Midbrain (tissue), 1 donor: ENCODE measurements at places on chromosomes 12 and 14.

DNA sequence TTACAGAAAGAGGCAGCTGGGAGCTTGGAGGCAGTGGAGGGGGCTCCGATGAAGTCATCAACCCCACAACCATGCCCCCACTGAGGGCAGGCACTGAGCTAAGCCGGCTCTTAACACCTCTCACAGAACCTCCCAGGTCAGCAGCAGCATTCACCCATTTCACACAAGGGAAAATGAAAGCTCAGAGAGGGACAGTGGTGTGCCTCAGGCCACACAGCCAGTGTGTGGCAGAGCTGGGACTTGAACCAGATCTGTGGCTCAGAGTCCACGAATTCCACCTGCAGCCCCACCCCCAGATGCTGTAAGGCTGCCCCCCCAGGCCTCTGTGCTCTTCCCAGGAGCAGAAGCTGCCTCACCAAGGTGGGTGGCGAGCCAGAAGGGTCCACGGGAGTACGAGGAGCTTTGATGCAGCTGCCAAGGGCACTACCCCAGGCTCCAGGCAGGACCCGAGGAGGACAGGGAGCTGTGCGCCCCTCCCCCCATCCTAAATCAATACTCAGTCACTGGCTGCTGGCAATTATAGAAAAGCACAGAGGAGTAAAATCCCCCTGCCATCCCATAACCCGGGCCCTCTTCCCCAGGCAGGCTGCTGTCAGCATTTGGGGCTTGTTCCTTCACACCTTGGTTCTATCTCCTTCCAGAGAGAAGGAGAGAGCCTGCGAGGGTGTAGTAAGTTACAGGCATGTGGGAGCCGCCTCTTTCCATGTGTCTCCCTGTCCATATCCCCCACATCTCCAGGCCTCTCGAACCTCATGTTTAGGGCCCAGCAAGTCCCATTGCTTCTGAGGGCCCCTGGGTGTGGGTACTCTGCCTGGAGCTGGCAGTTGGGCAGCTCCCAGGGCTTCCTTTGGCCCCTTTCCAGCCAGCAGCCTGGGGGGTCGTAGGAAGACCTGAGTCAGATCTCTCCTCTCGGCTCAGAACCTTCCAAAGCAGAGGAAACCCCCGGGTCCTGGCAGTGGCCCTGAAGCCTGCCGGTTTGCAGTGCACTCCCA, 47.6 kb downstream of the FAM222A start:
- no peak for DNase-seq

DNA sequence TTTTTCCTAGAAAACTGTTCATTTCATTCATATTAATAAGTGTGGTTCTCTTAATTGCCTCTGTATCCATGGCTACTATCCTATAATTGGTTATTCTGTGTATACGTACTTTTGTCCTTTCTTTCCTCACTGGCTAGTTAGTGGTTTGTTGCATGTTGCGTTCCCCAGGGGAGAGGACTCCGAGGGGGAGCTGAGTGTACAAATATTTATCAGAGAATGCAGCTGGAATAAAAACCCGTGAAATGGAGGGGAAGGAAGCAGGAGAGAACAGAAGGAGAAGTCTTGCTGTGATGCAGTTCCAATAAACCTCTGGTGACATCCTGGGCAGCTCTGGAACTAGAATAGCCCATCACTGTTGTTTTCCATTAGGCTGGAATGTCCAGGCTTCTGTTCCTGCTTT, 117.1 kb upstream of the RGS6 start:
- DNase-seq: no peak

- DNase-seq: no peak
These were observed 110.5 kb downstream of the TTLL5 start for GRCh38 chr14:75771595-75771994.

GRCh38 chr12:3042394-3042793, 34.8 kb upstream of the TSPAN9 start:
- no peak for DNase-seq

GRCh38 chr12:24822121-24822899, 126.6 kb downstream of the BCAT1 start:
- DNase-seq: no peak

DNA sequence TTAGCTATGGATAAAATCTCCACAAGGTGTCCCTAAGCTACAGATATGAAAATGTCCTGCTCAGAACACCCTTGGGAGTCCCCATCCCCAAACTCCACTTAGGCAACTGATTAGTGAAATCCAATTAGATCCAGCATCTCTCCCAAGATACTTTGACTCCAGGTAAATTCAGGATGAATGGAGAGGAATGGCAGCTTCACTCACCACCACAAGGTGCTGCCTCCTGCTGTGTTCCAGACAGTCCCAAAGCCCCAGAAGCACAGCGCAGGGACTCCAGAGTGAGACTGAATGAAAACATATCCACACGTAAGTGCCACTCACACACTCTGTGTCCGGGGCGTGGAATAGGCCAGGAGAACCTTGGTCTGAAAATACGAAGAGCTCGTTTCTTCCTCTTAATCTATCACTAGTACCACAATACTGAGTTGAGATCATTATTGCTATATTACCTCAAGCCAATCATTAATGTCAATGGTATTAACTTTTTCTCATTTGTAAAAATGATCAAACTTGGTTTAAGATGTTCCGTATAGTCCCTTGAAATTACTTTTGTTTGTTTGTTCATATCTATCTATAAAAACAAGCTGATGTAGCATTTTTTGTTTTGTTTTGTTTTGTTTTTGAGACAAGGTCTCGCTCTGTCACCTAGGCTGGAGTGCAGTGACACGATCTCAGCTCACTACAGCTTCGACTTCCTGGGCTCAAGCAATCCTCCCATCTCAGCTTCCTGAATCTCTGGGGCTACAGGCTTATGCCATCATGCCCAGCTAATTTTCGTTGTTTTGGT, 70.0 kb upstream of the BICD1 start:
- no peak for DNase-seq

GRCh38 chr12:114961491-114961890, 277.5 kb upstream of the TBX3 start:
- DNase-seq: no peak

GRCh38 chr14:71687166-71687831, 244.9 kb upstream of the RGS6 start:
- no peak for DNase-seq
